ENCODE measurements at places on chromosomes 5 and 9.

DNA sequence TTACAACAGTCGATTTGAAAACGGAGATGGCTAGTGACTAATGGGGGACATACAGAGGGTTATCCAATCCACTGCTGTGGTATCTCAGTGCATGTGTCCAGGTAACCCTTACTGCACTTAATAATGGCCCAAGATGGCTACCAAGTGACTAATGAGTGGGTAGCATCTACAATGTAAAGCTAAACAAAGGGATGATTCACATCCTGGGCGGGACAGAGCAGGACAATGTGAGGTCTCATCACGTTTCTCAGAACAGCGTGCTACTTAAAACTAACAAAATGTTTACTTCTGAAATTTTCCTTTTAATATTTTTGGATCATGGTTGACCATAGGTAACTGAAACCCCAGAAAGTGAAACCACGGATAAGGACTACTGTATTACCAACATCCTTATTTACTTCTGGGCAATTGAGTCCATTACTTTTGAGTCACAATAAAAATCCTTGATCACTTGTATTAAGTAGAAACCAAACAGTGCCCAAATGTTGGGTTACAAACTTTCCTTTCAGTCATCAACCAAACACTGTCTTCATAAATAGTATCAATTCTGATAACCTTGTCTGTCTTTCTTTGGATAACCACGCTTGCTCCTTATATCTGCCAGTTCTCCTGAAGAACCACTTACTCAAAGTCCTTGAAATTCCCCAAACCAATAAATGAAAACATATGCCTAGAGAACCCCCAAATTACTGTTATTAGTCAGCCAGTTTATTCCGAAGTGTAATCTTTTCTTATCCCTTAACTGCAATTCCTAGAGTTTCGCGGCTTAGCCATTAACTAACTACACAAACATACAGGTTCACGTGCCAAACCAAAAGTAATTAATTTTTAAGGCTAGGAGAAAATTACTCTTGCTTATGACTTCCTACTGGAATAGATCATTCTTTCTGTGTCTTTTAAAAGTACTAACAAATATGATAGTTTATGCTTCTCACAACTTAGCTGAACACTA lies 59.7 kb downstream of the ELL2 start:
- DNase-seq: no peak

GRCh38 chr5:136164226-136164625 lies 28.7 kb downstream of the SMIM32 start:
- DNase-seq: no peak

GRCh38 chr5:106017243-106017857 lies 1653.4 kb downstream of the EFNA5 start:
- no peak for DNase-seq

GRCh38 chr5:24353016-24353415 lies 291.8 kb downstream of the CDH10 start:
- DNase-seq: no peak

DNA sequence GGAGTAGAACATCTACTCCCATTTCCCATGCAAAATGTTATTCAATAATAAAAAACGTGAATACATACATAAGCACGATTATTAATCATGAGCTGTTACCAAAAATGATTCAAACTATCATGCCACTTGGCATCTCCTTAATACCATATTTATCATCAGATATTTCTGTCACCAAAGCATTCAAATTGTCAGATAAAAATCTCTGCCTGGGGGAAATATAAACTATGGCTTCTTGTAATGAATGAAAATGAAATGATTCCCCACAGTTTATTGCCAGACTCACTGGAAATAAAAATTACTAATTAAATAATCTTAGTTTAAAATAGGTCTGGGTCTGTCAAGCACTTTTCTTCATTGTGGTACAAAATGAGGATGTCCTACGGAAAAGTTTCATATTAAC lies 265.4 kb downstream of the EDIL3 start:
- DNase-seq: no peak

GRCh38 chr9:33418090-33418489 lies 15.7 kb upstream of the AQP7 start:
- DNase-seq: no peak

GRCh38 chr5:11037080-11037479 lies 276.0 kb upstream of the DAP start:
- DNase-seq: no peak

DNA sequence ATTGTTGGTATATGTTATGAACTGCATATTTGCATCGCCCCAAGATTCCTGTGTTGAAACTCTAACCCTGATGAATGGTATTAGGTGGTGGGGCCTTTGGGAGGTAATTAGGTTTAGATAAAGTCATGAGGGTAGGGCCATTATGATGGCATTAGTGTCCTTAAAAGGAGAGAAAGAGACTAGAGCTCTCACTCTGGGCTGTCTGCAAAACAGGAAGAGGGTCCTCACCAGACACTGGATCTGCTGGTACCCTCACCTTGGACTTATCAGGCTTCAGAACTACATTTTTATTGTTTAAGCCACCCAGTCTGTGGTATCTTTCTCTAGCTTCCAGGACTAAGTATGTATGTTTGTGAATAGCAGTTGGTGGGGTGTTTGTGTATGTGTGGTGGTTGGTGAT lies 68.9 kb downstream of the MACIR start:
- no peak for DNase-seq

DNA sequence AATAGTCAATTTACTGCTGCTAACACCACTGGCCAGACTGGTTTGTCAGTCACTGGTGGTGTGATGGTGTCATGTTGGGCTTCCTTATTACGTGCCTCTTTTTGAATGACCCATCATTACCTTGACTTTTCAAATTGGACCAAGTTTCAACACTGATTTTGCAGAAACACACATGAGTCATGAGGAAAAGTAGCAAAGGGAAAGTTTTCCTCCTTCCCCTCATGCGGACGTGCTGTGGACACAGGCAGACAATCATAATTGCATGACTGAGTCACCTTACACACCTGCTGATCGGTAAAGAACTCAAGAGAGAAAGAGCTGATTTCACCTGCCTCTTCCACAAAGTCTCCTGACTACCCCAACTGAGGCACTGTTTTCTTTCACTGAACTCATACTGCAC lies 324.5 kb downstream of the ARRDC3 start:
- DNase-seq: no peak

- no peak for DNase-seq
Measured at GRCh38 chr9:90007516-90008440, 403.0 kb downstream of the GADD45G start.

GRCh38 chr9:34957492-34958410 lies at the start of gene PHF24:
PHF24 (plus strand) TSS chr9:34958285; CDS start chr9:34971299, 13,014 bp downstream.
- no peak for DNase-seq

GRCh38 chr9:19975499-19975898 lies 186.7 kb upstream of the SLC24A2 start:
- no peak for DNase-seq

GRCh38 chr5:111201705-111202104 lies 22.5 kb upstream of the CAMK4 start:
- DNase-seq: no peak

GRCh38 chr5:153523211-153523610 lies 32.7 kb downstream of the GRIA1 start:
- DNase-seq: no peak

- DNase-seq: no peak
Measured at GRCh38 chr9:99071313-99072039, 33.4 kb upstream of the TGFBR1 start.

GRCh38 chr5:78953092-78953800 lies 31.9 kb downstream of the ARSB start:
- no peak for DNase-seq

DNA sequence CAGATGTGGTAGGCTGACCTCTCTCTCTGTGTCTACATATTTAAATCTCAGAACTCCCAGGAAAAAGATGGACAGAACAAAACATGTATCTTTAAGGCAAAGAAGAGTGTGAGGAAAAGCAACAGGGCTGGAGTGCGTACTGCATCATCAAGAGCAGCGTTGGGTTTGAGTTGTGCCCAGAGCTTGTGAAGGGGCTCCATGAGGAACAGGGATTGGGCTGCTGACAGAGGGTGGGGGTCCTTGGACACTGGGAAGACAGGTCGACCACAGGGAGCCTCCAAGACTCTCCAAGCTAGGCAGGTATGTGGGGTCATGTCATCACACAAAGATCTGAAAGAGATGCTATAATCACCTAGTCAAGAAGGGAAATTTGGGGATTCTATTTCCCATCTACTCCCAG lies 309.9 kb downstream of the IRX1 start:
- DNase-seq: no peak

DNA sequence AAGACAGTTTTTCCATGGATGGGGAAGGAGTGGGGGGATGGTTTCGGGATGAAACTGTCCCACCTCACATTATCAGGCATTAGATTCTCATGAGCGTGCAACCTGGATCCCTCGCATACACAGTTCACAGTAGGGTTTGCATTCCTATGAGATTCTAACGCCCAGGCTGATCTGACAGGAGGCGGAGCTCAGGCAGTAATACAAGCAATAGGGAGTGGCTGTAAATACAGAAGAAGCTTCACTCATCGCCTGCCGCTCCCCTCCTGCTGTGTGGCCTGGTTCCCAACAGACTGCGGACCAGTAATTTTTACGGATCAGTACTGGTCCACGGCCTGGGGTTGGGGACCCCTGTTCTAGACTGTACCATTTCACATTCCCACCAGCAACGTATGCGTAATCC lies 68.3 kb upstream of the OTULINL start:
- DNase-seq: no peak

DNA sequence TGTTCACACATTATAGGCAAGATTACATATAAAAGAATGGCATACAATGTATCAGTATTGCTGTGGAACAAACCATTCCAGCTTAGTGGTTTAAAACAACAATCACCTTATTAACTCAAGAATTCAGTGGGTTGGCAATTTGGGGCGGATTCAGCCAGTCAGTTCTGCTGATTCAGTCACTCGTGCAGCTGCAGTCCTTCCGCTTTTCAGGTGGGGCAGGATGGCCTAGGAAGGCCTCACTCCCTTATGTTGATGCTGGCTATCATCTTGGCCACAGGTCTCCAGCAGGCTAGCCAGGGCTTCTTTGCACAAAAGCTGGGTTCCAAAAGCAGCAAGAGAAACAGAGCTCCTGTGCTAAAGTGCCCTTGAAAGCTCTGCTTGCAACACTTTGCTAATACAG lies 150.6 kb downstream of the MCTP1 start:
- DNase-seq: no peak

- DNase-seq: no peak
Measured at GRCh38 chr9:108475813-108476212, 380.0 kb downstream of the ACTL7B start.

- DNase-seq: no peak
Measured at GRCh38 chr5:124257048-124257447, 489.4 kb downstream of the ZNF608 start.

DNA sequence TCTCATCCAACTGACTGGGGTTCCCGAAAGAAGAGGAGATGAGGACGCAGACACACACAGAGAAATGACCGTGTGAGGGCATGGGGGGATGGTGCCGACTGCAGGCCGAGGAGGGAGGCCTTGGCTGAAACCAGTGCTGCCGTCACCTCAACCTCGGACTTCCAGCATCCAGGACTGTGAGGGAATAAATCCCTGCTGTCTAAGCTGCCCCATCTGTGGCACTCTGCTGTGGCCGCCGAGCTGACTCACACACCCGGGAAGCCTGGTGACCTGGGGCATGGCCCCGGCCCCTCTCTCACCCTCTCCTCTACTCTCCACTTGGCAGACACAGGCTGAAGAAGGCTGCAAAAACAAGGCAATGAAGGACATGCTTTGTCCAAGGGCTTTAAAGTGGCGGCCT lies 4.4 kb upstream of the COL5A1 start:
- DNase-seq: no peak

- DNase-seq: no peak
Measured at GRCh38 chr9:116042321-116042720, 111.3 kb upstream of the PAPPA start.

DNA sequence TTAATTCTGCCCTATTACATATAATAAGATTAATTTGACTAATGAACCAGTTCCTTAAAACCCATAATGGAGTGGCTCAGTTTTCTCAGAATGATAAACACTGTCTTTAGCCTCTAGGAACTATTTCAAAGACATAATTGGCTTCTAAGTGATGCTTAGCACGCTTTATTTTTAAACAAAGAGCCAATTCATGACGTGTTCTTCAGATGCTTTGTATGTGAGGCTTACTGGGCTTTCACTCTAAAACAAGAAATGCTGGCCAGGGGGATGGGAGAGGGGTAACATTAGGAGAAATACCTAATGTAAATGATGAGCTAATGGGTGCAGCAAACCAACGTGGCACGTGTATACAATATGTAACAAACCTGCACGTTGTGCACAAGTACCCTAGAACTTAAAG lies 7.6 kb upstream of the SFXN1 start:
- DNase-seq: no peak

DNA sequence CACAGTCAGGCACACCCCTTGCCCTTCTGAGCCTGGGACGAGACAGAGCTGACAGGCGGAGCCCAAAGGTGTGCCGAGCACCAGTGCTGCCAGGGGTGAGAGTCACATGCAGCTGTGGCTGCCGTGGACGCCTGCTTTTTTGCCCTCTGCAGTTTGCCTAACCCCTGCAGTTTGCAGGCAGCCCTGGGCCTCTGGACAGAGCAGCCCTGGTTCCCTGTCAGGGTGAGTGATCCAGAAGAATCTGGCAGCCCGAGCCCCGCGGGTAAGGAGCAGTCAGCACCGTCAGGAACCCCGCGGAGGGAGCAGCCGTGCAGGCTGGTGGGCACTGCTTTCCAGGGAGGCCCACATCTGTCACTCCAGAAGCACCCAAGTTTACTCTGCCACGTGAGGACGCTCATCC lies 30.3 kb downstream of the CEP72 start:
- DNase-seq: no peak

GRCh38 chr5:141602606-141603005 lies 16.2 kb downstream of the DIAPH1 start:
- DNase-seq: no peak

DNA sequence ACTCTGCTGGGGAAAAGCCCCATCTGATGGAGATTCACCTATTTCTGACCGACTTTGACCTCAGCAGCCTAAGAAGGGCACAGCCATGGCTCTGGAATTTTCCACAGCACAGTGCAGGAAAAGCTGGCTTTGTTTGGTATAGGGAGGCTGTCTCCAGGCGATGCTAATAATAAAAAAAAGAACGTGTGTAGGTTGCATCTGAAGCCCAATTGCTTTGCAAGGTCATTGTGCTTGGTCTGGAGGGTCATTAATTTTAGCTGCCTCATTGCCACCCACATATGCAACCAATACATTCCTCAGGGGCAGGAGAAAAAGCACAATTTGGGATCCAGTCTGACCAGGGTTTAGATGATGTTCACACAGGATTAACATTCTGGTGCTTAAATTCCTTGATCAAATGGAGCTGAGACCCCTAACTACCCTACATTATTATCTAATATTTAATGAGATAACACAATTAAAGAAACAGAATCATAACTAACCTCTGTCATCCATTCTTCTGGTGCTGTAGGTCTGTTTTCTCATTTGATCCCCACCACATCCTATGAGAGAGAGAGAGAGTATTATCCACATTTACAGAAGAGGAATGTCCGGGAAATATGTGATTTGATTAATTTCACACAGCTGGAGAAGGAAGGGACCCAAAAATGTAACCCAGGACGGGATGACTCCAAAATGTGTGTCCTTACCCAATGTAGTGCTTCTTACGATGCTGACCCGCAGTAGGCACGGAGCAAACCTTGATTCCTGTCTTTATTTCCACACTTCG lies 175.9 kb downstream of the RFK start:
- DNase-seq: no peak
